Activated T-cell treated with anti-CD3 and anti-CD28 coated beads, Interleukin-2, amount 50 U/mL, for 72 hours (primary cell): ENCODE measurements at places on chromosomes 12 and 14.

- no peak for DNase-seq
These were observed 39.6 kb upstream of the TRAF3 start for GRCh38 chr14:102737402-102738372.

- DNase-seq, result peak; percentile 6
These were observed 142.8 kb downstream of the PAWR start for GRCh38 chr12:79547735-79548609.

DNA sequence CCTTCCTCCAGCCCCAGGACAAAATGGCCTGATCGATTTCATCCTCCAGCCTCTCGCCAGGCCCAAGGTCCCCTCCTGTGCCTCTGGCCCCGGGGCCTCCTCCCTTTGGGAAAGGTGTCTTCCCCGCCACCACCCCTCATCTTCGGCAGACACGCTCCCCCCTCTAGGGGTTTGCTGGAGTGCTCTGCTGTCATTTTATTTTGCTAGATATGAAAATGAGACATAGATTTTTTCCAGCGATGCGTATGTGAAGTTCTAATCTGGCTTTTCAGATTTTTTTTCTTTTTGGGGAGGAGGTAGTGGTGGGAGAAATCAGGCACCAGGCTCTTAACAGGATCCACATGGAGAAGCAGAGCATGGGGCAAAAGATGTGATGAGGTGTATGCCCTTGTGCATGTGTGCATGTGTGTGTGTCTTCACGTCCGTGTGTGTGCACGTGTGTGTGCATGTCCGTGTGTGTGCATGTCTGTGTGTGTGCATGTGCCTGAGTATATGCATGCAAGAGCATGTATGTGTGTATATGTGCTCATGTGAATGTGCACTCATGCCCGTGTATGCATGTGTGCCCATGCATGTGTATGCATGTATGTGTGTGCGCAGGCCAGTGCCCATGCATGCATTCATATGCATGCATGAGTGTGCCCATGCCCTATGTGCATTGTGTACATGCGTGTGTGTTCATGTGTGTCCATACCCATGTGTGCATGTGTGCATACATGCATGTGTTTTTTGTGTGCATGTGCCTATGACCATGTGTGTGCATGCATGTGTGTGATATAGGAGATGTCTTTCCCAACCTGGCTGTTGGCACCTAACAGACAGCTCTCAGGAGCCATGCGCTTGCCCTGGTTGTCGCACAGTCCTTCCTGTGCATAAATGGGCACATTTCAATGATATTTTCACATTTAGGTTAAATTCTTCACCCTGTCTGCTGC is 203.0 kb downstream of the RBM19 start:
- no peak for DNase-seq

DNA sequence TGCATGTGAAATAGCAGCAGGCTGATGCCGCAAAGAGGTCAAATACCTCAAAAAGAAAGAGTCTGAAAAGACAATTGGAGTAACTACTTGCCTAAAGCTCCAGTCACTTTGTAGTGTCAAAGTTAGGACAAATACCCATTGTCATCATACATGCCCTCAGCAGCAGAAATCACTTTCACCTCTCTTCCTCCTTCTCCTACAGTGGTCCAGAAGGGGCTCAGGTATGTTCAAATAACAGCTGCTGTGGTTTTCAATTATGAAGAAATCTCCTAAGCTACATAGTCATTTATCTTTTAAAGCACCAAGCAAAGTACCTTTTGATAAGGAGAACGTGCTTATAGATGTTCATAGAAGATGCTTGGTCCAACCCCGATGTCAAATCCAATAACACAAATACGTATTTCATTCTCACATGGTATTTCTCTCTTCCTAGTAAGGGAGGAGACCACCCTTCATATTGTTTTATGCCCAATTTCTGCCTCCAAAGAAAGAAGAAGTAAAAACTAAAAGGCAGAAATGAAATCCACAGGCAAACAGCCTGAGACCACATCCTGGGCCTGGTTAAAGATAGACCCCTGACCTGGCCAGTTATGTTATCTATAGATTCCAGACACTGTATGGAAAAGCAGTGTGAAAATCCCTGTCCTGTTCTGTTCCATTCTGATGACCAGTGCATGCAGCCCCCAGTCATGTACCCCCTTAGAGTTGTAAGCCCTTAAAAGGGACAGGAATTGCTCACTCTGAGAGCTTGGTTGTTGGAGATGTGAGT is 23.7 kb downstream of the GYS2 start:
- DNase-seq, result no peak

GRCh38 chr12:102992297-102992696 is 34.8 kb downstream of the ASCL1 start:
- no peak for DNase-seq

DNA sequence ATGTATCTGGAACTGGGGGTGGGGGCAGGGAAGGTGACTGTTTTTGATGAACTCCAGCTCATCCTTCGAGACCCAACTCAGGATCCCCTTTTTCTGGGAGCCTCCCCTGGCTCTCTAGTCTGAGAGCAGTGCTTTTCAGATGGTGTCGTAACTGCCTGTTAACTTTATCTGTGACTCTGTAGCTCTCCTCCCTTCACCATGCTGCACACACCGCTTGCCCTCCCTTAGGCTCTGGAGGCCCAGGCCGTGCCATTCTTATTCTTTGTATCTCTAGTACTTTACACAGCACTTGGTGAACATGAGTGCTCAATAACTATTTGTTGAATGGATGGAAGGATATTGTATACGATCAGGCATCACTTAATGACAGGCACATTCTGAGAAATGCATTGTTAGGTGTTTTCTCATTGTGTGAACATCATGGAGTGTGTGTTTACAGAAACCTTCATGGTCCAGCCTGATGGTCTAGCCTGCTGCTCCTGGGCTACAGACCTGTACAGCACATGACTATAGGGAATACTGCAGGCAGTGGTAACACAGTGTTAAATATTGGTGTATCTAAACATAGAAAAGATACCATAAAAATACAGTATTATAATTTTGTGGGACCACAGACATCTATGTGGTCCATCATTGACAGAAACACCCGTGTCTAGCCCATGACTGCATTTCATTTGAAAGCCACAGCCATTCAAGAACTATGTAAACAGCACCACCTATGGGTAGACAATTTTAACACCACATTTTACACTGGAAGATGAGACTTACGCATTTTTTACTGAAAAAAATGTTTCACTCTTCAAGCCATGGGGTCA is 91.8 kb downstream of the EML1 start:
- DNase-seq, result peak; percentile 25

DNA sequence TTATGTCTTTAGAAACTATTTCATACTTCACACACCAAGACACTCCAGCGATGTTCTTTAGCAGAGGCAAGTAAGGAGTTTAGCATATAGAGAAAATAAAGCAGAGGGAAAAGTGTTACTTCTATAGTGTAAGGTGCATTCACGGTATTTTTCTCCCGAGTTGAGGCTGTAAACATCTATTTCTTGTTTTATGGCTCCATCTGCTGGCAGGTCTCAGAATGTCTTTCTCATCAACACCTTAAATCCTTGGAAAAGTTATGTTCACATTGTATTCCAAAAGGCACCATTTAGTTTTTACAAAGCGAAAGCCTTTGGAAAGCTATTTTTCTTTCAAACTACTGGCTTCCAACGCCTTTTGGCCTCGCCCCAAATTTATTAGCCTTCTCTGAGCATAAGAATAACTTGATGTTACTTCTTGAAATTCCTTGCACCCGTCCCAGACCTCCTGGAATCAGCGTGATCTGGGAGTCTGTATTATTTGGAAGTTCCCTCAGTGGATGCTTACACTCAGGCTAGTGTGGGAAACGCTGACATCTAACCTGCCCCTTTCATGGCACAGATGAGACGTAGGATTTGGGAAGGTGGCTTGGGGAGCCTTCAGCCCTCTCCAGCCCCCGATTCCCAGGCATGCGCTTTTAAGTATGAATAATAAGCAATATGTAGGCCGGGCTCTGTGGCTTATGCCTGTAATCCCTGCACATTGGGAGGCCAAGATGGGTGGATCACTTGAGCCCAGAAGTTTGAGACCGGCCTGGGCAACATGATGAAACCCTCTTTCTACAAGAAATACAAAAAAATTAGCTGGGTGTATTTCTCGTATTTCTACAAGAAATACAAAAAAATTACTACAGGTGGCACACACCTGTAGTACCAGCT is 1.9 kb upstream of the PIWIL1 start:
- peak; percentile 36 for DNase-seq
